ENCODE measurements at places on chromosomes 16 and 17.

GRCh38 chr17:80890196-80890920 is 101.3 kb upstream of the CHMP6 start:
- no peak for DNase-seq

- no peak for DNase-seq
Observed at GRCh38 chr16:46620266-46621005, 743 bp downstream of the SHCBP1 start.

- DNase-seq = no peak
Observed at GRCh38 chr17:50947782-50948543, 81.8 kb upstream of the TOB1 start.

DNA sequence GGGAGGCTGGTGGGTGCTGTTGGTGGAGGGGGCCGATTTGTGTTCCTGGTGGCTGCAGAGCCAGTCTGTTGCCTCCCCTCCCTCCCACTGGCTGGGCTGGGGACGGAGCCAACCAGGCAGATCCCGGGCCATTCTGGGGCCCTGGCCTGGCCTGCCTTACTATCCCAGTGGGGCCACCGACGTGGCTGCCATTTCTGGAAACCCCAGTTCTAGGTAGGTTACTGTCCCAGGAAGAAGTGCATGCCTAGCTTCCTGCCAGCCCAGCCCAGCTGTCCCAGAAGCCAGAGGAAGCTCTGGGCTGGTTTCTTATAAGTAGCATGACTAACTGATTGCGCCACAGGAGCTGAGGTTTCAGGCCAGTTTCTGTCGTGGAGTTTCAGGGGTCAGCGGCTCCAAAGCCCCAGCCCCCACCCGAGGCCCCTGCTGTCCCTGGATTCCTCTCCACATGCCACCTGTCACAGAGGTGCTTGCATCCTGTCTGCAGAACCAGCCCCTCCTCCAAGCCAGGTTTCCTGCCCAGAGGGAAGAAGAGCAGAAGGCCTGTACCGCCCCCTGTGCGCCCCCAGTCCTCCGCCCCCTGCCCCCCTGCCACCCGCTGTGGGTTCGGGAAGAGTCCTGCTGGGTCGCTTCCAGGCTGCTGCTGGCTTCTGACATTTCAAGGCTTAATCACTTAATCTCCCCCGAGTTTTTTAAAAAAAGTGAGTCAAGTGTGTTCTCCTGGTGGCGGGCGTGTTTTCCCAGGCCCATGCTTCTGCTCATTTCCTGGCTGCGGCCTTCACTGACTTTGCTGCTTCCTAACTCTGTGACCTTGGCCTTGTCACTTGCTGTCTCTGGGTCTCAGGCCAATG is 13.2 kb downstream of the IL4R start:
- DNase-seq = no peak

GRCh38 chr17:82305727-82306300 is 11.6 kb downstream of the CD7 start:
- no peak for DNase-seq

DNA sequence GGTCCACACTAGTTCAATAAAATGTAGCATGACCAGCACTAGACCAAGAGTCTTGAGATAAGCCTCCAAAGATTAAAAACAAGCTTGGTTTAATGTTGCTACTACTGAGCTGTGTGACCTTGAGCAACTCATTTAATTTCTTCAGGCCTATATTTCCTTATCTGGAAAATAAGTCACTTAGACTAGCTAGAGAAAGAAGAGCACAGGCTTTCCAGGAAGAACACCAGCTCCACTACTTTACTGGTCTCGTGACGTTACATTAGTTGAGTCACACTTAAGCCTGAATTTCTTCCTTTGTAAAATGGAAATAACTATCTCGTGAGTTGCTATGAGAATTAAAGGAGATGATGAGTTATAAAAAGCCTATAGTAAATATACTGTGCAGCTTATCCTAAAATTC is 5.4 kb downstream of the HELZ start:
- no peak for DNase-seq

- DNase-seq = no peak
Observed at GRCh38 chr17:41785859-41786226, 668 bp downstream of the JUP start.

- no peak for DNase-seq
Observed at GRCh38 chr16:85429776-85430522, 183.2 kb upstream of the GSE1 start.

DNA sequence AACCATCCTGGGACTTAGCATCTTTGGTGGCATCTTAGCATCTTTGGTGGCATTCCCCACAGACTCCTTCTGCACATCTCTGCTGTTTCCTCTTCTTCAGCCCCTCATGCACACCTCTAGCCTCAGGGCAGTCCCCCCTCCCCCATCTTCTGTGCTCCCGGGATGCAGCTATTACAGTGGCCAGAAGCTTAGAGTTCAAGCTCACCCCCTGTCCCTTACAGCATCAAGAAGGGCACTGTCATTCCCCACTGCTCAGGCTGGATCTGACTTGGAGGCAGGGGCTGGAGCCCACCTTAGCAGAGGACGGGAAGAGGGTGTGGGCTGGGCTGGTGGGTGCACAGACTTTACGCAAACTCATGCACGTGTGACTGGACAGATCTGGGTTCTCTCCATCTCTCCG is 650 bp downstream of the EPN3 start:
- no peak for DNase-seq

DNA sequence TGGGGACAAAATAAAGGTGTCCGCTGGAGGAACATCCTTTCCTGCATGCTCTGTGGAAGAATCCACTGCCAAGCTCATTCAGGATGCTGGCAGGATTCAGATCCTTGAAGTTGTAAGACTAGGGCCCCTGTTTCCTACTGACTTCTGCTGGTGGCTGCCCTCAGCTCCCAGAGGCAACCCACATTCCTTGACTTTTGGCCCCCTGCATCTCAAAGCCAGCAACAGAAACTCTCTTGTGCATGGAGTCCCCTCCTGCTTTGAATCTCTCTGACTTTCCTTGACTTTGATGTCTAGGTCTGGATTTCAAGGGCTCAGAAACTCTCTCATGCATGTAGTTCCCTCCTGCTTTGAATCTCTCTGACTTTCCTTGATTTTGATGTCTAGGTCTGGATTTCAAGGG is 461.5 kb downstream of the WWOX start:
- DNase-seq = no peak

- no peak for DNase-seq
Observed at GRCh38 chr16:89194340-89195311, 5.7 kb downstream of the SLC22A31 start.

DNA sequence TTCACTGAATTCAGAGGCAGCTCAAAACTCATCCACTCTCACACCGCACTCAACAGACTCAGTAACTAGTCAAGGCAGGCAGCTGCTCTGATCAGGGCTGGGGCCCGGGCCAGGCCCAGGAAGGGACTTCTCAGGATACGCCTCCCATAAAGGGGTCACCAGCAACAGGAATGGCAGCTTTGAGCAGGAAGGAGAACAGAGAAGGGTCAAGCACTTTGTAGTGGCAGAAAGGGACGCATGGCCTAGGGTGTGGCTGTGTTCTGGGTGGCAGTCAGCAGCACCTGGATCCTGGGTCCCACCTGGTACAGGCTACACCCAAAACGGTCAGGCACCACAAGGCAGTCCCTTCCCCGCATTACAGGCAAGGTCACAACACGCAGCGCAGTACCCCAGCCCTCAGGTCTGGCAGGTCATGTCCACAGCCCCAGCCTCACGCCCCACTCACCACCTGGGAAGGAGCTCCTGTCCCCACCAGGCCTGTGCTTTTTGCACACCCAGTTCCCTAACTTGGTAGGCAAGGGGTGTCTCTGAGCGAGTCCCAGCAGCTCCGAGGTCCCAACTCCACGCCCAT is 99.7 kb downstream of the ZNF778 start:
- DNase-seq = no peak
